ENCODE measurements at places on chromosomes 11 and 22.

GRCh38 chr11:706957-707816, 1.2 kb downstream of the EPS8L2 start:
- DNase-seq, result no peak

DNA sequence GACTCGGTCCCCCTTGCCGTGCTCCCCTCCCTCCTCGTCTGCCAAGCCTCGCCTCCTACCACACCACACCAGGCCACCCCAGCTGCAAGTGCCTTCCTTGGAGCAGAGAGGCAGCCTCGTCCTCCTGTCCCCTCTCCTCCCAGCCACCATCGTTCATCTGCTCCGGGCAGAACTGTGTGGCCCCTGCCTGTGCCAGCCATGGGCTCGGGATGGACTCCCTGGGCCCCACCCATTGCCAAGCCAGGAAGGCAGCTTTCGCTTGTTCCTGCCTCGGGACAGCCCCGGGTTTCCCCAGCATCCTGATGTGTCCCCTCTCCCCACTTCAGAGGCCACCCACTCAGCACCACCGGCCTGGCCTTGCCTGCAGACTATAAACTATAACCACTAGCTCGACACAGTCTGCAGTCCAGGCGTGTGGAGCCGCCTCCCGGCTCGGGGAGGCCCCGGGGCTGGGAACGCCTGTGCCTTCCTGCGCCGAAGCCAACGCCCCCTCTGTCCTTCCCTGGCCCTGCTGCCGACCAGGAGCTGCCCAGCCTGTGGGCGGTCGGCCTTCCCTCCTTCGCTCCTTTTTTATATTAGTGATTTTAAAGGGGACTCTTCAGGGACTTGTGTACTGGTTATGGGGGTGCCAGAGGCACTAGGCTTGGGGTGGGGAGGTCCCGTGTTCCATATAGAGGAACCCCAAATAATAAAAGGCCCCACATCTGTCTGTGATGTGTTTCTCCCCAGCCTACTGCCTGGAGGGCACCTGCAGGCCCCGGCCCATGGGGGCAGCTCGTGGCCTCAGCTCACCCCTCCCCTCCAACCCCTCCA, 29.8 kb downstream of the CAPN1 start:
- no peak for DNase-seq

- DNase-seq, result no peak
Measured at GRCh38 chr11:67996622-67997474, 7.0 kb downstream of the UNC93B1 start.

- no peak for DNase-seq
Measured at GRCh38 chr11:31818874-31819331, 7.8 kb upstream of the PAX6 start.

DNA sequence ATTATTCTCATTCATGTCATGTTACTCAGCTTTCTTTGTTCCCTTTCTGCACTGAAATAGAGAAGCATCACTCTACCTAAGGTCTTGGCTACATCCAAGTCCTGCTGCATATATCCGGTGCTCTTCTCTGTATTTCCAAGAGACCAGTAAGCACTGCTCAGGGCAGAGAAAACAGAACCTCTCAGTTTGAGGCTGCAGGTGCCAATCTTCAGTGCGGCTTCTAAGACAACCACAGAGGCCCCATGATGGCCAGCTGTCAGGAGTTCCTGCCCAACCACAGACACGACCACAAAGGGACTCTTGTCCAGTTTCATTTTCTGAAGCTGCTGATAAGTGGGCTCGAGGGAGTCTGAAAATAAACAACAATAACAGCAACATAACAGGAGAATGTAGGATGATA, 378.4 kb upstream of the PITPNB start:
- DNase-seq, result no peak

- DNase-seq, result no peak
Measured at GRCh38 chr22:20815477-20816050, 41.7 kb downstream of the SERPIND1 start.

DNA sequence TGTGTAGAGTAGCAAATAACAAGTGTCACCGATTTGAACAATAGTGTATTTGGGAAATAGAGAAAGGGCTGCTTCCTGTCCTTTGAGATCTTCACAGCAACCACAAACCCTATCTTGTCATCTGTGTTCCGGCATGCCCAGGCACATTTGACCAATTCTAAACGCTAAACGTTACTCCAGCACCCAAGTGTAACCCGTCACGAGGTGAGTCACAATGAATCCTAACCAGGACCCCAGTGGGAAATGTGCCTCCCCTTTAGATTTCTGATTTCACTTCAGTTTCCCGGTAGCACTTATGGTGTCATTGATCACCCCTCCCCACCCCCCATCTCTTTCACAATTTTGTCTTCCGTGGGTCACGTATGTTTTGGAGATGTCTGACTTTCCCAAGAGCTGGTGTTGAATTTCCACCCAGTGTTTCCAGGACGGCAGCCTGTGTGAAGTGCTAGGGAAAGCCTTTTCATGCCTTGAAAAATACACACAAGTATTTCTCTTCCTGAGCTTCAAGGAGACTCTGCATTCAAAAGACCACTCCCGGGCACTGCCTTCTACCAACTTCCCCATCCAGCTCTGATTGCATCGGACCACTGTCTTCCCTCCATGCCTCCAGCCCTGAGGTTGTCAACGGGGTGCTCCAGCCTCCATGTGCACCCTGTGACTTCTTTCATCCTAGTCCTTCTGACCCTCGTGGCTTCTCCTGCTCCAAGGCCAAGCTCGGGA, 10.5 kb upstream of the C11orf24 start:
- no peak for DNase-seq

GRCh38 chr11:38935941-38936340, 2337.9 kb upstream of the RAG2 start:
- no peak for DNase-seq

DNA sequence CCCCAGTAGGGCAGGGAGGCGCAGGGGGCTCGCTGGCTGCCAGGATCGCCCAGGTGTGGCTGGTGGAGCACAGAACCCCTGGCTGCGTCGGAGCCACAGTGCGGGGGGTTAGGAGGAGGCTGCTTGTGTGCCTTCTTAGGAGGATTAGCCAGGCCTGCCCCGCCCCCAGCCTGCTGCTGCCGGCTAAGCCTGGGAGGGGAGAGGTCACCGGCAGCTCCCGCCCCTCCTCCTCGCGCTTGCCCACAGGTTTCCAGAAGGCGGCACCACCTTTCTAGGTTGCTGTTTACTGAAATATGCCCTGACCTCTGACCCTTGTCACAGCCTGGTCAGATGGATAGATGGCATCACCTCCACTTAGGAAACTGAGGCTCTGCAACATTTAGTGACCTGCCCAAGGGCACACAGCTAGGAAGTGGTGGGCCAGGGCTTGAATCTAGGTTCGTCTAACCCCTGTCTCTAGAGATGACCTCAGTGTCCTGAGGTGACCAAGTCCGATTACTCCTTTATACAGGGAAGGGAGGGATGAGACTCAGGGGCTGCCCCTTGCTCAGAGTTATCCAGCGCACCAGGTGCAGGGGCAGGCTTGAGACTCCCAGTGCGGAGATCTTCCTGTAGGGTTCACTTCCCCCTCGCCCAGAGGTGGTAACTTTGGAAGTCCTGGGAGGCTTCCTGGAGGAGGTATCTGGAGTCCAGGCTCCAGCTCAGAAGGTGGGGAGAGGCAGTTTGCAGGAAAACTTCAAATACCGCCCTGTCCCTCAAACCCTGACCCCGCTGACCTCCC, 44.0 kb downstream of the MYO7A start:
- no peak for DNase-seq

GRCh38 chr11:14908214-14908880, 16.3 kb upstream of the CYP2R1 start:
- no peak for DNase-seq

DNA sequence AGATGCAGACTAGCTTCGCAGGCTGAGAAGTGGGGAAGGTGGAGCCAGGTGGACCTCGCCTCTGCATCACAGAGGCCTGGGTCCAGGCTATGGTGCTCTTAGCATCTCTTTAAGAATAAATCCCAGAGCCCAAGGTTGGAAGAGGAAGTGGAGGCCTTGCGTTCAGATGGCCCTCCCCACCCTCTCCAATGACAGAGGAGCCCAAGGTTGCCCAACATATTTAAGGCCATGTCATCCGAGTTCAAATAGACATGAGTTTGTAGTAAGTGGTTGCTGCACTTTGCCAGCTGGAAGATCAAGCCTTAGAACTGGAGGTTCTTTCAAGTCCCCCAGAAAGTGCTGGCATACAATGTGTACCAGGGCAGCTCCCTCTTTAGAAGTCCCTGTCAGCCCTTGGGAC, 47.1 kb upstream of the HORMAD2 start:
- DNase-seq, result no peak

- DNase-seq, result no peak
Measured at GRCh38 chr11:359181-359714, 10.1 kb upstream of the B4GALNT4 start.

DNA sequence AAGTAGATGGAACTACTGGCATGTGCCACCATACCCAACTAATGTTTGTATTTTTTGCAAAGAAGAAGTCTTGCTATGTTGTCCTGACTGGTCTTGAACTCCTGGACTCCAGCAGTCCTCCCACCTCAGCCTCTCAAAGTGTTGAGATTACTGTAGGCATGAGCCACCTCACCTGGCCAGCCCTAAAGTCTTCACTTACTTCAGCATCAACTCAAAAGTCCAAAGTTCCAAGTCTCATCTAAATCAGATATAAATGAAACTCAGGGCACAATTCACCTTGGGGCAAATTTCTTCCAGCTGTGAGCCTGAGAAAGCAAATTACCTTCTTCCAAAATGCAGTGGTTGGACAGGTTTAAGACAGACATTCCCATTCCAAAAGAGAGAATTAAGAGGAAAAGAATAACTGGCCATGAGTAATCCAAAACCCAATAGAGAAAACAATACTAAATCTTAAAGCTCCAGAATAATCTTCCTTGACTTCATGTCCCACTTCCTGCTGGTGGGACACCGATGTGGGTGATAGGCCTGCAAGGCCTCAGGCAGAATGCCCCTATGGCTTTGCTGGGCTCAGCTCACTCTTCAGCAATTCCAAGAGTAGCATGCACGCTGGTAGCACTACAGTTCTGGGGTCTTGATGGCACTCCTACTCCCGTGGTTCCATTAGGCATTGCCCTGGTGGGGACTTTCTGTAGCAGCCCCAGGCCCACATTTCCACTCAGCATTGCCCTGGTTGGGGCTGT, 50.3 kb downstream of the TUG1 start:
- DNase-seq, result no peak

GRCh38 chr11:16505481-16505880, 149.1 kb upstream of the SOX6 start:
- DNase-seq, result no peak

Measured in fibroblast of skin of left quadriceps (primary cell).